ENCODE measurements at places on chromosomes 3 and 15. TPM values are rescaled to one million over a fixed set of nuclear protein-coding genes. Genes with fewer than 3 reads are reported as not detected.

Gene TRPM1
- not detected for total RNA-seq

Gene FEZF2
- not detected for total RNA-seq

Gene ISLR2
- 0.59 TPM for total RNA-seq

Gene SACM1L
- total RNA-seq = 51.6 TPM

Gene THBS1
- total RNA-seq = 51.7 TPM

Gene PRSS50
- 1.1 TPM for total RNA-seq

Gene NIPA2
- 59.4 TPM for total RNA-seq

Gene FETUB
- not detected for total RNA-seq

Gene TRA2B
- total RNA-seq = 136 TPM
